Omental fat pad (tissue), 4 donors: ENCODE measurements at places on chromosomes 12 and 14.

GRCh38 chr12:123253641-123254459 lies 17.8 kb downstream of the CDK2AP1 start:
- no peak for DNase-seq

DNA sequence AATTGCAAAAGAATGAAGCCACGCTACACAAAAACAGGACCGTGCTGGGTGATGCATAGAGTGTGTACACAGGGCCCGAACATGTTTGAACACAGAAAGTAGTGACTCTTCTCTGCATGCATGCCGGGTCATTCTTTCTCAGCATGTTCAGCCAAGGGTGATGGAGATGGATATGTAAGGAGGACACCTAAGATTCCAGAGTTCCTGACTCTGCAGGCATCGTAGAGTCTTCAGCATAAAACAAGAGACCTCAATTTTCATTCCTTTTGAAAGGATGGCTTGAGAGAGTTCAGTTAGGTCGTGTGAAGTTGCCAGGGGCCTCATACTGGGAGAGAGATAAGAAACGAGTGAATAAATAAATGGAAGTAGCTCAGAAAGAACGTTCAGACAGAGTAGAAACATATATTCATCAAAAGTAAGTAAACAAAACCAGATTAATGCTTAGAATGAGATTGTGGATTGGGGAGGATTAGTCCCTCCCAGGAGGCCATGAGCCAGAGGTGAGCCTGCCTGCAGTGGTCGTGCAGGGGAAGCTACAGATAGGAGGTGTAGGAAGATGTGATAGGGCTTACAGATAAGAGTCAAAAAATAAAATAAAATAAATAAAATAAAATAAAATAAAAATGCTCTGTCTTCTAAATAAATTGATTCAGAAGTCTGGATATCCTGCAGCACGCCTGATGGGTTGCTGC lies 27.6 kb upstream of the SEL1L start:
- no peak for DNase-seq

DNA sequence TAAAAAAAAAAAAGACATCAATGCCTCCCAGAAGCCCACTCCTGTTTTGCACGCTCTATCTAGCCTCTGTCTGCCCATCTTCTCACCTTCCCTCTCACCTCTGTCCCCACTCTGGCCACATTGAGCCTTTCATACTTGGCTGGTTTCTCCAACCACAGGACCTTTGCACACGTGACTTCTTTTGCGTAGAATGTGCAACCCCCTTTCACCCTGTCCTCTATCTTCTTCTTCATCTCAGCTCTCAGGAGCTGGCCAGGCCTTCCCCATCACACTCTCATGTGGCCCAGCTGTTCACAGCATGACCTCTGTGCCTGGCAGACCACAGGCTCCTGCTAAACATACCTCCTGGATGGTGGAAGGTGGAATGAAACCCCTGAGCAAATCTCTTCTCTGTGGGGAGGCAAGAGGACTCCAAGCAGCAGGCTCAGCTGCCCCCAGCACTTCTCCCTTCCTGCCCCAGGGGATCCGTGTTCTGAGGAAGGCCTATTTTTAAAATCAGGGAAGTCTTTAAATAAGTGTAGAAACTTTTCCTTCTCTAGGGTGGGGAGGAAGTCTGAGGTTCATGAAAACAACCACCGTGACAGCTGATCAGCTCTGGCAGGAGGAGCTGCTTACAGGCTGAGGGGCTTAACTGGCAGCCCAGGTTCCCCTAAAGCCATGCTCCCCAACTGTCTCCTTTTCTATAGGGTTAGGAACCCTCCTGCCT lies 11.6 kb downstream of the HVCN1 start:
- DNase-seq: no peak

DNA sequence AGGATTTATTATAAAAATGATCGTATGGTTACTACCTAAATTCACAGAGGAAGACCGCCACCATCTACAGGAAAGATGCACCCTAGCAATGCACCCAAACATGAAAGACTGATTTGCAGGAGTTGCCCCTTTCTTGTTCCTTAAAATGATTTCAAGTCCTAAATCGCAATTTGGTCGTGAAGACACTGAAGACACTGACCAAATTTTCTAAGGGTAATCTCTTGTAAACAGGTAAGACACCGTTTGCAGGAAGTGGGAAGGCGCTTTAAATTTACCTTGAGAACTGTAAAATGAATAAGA lies 1.0 kb downstream of the SOS2 start:
- DNase-seq: no peak

DNA sequence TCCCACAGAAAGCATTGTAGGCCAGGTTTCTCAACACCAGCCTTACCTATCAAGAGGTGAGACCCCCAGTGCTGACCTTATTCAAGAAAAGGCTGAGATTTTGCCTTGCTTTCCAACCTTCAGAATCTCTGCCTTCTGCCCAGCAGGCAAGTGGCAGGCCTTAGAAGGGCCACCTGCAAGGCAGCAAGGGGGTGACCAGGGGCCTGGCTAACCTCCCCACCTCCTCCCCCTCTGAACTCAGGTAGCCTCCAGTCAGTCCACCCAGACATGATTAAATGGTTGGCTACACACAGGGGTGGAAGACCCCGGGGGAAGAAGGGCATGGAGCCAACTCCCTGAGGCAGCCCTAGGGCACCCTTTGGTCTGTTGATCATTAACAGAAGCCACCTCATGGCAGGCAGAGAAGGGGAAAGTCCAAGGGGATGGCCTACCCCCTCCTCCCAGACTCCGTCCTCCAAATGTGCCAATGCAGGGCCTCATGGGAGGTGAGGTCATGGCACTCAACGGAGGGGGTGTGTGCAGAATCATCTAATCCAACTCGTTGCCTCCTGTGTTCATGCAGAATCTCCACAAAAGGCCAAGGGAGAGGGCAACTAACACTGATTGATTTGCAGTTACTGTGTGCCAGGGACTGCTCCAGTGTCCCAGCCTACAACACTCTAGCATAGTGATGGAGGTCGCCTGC lies 8.5 kb downstream of the ZFP36L1 start:
- DNase-seq: no peak

DNA sequence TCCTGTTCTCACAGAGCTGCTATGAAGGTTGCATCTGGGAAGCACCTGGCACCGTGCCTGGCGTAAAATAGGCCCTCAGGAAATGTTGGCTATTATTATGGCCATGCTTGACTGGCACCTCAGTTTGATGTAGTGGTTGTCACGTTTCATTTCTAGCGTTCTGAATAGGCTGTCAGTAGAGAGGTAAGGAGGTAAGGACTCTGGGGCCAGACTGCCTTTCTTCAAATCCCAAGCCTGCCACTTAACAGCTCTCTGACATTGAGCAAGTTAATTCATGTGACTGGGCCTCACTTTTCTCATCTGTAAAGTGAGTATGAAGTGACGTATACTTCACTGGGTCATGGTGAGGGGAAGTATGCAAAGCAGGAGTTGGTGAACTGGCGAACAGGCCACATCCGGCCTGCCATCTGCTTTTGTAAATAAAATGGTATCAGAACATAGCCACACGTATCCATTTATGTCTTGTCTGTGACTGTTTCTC lies 196.2 kb downstream of the CACNA1C start:
- DNase-seq: no peak

- DNase-seq: no peak
Measured at GRCh38 chr14:45426685-45427282, 173.8 kb upstream of the MIS18BP1 start.

GRCh38 chr14:98633380-98633779 lies 638.6 kb downstream of the BCL11B start:
- DNase-seq: no peak

- no peak for DNase-seq
Measured at GRCh38 chr14:100092832-100093231, 27.6 kb downstream of the EVL start.

GRCh38 chr12:57080855-57081254 lies 2.3 kb upstream of the NEMP1 start:
- DNase-seq: no peak

DNA sequence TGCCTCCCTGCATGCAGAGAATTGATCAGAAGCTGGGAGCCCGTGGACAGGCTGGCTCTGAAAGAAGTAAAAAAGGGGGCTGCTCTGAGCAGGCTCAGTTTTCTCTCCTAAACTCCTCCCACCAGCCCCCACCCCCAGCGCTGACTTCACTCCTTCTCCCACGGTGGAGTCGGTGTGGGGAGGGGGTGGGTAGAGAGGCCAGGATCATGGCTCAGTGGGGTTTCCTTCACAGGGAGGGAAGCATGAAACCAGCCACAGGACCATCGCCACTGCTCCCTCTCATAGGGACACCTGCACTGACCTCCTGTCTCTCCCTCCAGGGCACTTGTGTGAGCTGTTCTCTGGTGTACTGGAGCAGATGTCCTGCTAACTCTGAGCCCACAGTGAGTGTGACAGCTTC lies 78.9 kb downstream of the STAB2 start:
- DNase-seq: no peak

DNA sequence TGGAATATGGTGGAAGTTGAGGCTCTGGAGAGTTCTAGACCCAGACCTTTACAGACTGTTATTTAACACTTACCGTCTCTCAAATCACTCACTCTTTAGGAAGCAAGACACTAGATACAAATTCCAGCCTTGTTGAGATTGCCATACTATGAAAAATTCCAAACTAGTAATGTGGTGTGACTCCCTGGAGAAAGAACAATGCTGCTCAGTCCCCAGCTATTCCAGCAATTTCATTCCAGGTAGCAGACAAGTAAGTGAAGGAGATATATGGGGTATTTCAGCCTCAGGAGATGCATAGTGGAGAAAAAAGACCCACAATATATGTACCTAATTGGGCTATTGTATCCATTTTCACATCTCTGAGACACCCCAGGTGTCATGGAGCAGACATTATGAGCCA lies 678.9 kb upstream of the LMO3 start:
- DNase-seq: no peak

- no peak for DNase-seq
Measured at GRCh38 chr12:39297891-39298290, 145.0 kb downstream of the KIF21A start.

DNA sequence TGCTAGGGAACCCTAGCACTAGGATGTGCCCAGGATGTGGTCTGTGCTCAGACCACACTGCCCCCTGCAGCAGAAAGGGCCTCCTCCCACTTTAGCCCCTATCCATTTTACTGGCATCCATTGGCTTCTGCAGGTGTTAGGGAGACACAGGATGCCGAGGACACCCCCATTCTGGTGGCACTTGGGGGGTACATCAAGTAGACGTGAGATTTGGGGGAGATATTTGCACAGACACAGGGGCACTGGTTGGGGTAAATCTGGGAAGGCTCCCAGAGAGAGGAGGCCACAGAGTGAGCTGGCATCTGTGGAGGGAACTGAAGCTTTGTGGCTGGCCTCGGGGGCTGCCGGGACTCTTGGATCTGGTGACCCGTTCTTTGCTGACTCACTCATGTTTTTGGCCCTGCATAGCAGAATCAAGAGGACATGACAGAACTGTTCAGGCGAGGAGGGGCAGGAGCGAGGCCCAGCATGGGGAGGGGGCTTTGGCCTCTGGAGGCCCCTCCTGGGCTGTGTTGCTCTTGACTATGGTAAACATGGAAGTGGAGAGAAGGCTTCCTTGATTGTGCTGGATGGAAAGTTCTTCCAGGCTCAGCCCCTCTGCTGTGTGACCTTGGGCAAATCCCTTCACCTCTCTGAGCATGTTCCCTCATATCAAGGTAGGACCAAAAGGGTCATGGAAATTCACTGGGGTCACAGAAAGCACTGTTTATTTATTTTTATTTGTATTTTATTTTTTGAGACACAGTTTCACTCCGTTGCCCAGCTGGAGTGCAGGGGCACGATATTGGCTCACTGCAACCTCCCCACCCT lies 1.8 kb downstream of the PLBD2 start:
- DNase-seq: no peak

GRCh38 chr14:61176686-61177085 lies 104.5 kb downstream of the TMEM30B start:
- no peak for DNase-seq

DNA sequence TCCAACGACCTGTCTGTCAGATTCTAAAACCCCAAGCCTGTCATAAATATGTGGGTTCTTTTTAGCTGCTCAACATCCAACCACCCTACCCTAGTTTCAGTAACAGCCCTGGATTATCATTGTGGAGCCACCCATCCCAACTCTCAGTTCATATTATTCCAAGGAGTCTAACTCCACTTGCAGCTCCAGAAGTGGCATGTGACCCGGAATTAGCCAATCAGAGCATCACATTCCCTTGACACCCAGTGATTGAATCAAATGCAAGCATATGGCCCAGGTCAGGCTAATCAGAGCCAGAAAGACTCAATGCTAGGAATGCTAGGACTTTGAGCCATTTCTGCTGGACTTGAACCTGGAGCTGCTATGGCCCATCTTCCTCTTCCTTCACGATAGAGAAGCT lies 17.1 kb upstream of the HSP90B1 start:
- DNase-seq: no peak

GRCh38 chr14:94926176-94926575 lies 156.3 kb upstream of the GSC start:
- no peak for DNase-seq

- no peak for DNase-seq
Measured at GRCh38 chr12:12612358-12612757, 682 bp downstream of the CREBL2 start.

DNA sequence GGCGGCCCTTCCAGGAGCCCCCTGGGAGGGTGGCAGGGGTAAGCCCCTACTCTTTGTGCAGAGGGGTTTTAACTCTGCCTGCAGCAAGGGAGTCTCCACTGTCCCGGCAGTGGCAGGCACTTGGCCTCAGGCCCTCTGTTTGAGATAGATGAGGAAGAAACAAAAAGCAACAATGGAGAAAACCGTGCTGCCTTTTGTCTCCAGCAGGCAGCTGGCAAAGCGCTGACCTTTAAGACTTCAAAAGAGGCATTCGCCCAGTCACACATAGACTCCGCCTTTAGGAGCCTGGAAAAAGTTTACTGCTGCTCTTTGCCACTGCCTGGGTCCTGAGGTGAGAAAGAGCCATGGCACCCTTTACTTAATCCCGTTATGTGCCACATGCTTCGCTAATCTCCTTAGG lies 158.2 kb upstream of the NTF3 start:
- DNase-seq: no peak

- no peak for DNase-seq
Measured at GRCh38 chr12:108218921-108219320, 89.8 kb downstream of the WSCD2 start.

- no peak for DNase-seq
Measured at GRCh38 chr14:68800953-68801352, 8.1 kb upstream of the ZFP36L1 start.

DNA sequence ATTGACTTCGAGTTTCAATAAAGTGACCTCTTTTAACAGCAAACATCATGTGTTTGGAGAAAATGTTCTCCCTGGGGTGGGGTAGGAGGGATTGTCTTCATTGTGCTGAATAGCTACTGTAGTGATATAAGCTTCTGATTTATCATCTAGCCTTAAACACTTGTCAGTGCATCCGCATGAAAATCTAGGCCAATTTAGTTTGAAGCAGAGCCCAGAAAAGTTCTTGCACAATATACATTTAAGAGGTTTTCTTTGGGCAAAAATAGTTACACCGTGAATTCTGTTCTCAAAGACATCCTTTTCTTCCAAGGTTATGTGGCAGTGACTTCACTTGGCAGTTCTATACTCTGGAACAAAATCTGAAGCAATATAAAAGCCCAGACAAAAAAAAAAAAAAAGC lies 136.0 kb upstream of the IFNG-AS1 start:
- no peak for DNase-seq
